ENCODE measurements at places on chromosomes 16 and 17.

- no peak for DNase-seq
Measured at GRCh38 chr16:66933776-66934137, 445 bp downstream of the CIAO2B start.

DNA sequence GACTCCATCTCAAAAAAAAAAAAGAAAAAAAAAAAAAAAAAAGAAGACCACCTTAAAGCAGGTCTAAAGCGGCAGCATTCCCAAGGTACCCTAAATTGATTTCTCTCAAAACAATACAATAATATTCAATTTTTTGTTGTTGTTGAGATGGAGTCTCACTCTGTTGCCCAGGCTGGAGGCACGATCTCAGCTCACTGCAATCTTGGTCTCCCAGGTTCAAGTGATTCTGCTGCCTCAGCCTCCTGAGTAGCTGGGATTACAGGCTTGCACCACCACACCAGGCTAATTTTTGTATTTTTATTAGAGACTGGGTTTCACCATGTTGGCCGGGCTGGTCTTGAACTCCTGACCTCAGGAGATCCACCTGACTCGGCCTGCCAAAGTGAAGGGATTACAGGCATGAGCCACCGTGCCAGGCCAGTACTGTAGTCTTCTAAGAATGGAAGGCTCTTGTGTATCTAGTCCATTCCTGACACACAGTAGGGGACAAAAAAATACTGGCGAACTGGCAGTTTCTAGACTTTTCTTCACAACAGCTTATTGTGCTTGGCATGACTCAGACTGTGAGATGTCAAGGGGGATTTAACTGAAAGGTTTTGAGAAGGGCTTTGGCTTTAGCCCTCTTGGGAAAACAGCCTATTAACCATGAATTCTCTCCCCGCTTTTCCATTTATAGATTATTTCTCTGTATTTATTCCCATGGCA is 17.3 kb downstream of the CDR2 start:
- no peak for DNase-seq

DNA sequence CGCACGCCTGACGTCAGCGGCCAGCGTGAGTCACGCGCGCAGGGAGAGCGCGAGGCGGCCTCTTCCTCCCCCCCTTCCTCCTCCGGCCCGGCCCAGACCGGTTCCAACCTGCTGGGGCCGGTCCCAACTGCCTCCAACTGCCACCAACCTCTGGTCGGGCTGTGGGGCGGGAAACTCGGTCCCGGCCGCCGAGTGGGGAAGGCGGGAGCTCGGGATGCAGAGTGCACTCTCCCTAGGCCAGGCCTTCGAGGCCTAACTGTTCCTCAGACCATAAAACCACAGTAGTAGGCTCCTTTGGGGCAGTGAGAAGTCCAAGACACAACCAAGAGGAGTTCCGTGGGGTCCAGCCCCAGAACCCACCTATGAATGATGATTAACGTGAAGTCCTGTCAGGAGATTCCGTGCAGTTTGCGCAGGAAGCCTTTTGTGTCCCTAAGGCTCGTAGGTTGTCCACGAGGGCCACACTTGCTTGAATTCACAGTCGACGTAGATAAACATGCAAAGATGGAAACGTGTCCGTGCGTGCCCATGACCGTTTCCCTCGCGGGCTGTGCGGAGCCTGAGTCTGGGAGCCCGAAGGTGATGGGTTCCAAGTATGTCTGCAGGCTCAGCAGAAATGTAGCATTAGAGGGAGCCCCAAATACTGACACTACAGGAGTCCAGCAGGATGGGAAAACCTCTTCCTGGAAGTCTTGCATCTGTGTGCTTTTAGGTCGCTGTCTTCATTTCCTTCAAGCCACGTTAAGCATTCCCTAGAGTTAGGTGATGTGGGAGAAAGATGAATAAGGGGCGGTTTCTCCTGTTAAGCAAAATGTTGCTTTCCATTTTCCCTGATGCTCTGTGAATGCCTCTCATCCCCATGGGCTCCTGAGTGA is 647 bp downstream of the UNK start:
- DNase-seq, result no peak

- no peak for DNase-seq
Measured at GRCh38 chr16:1378087-1378803, 26.5 kb downstream of the GNPTG start.

- no peak for DNase-seq
Measured at GRCh38 chr16:23107936-23108335, 41.3 kb downstream of the USP31 start.

- no peak for DNase-seq
Measured at GRCh38 chr16:68379472-68380347, 68.6 kb downstream of the SMPD3 start.

GRCh38 chr17:3935140-3935542 is 18.9 kb upstream of the P2RX1 start:
- DNase-seq, result no peak

DNA sequence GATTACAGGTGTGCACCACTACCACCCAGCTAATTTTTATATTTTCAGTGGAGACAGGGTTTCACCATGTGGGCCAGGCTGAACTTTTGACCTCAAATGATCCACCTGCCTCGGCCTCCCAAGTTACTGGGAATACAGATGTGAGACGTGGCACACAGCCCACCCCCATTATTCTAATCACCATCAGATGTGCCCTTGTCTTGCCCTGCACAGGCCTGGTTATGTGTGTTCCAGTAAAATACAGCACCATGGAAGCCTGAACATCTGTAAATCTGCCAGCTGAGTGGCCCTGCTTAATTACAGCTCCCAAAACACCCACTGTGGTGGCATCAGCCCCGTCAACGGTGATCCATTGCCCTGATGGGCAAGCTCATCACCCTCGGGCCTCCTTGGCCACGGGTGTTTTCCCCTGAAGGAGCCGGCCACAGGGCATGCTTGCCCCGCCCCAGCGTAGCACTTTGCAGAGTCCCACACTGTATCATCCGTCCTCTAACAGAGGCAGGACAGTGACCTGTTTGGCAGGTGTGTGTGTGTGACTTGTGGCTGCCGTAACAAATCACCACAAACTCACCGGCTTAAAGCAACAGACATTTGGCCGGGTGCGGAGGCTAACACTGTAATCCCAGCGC is 74.5 kb downstream of the RBFOX3 start:
- DNase-seq, result no peak

GRCh38 chr16:54976651-54977200 is 46.1 kb downstream of the IRX5 start:
- DNase-seq, result no peak

DNA sequence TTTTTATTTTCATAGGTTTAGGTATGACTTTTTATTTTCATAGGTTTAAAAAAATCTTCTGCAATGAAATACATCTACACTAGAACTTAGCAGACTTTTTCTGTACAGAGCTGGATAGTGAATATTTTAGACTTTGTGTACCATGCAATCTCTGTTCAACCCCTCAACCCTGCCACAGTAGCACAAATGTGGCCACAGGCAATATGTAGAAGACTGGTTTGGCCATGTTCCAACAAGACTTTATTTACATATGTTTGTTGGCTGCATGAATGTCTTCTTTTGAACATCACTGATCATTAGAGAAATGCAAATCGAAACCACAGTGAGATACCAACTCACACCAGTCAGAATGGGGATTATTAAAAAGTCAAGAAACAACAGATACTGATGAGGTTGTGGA is 229.2 kb downstream of the SHISA9 start:
- no peak for DNase-seq

- no peak for DNase-seq
Measured at GRCh38 chr17:34847938-34848337, 113.3 kb downstream of the CCT6B start.

- DNase-seq, result no peak
Measured at GRCh38 chr16:9042533-9042932, 48.9 kb upstream of the HAPSTR1 start.

GRCh38 chr17:80270836-80271235 is 10.2 kb downstream of the RNF213 start:
- peak; percentile 42 for DNase-seq

DNA sequence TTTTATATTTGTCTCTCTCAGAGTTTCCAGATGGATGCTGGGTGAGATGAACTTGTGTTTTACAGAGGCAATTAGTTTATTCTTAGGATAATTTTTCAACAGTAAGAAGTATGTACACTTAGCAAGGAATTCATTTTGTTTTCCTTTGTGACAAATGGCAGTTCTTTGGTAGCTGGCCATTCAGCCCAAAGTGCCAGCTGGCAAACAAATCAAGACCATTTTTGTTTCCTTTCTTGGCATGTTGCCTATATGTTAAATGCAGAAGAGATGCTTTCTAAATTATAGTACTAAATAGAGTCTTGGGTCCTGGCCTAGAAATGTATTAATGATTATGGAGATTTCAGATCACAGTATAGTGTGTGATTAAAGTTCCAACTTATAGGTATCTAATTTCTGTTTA is 337.1 kb downstream of the CNTNAP4 start:
- DNase-seq, result no peak

DNA sequence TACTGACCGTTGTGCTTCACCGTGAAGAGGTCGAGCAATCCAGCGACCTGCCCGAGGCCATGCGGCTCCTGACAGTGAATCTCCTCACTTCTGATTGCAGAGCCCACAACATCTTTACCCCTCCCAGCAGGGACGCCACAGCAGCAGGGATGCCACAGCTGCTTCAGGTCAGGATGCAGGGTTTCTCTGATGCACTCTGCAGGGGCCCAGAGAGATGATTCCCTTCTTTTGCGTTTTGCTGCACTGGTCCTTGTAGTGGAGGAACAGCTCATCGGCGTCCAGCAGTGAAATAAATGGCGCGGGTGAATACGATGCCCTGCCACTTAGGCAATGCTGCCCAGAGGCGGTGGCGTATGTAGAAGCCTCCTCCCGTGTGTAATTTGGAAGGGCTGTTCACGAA is 5.6 kb downstream of the KIAA0513 start:
- DNase-seq, result no peak

- DNase-seq, result no peak
Measured at GRCh38 chr16:84758627-84759026, 58.8 kb downstream of the USP10 start.

GRCh38 chr17:65229621-65229995 is 92.4 kb downstream of the RGS9 start:
- DNase-seq, result no peak

- no peak for DNase-seq
Measured at GRCh38 chr16:22385196-22385595, 10.8 kb upstream of the CDR2 start.

DNA sequence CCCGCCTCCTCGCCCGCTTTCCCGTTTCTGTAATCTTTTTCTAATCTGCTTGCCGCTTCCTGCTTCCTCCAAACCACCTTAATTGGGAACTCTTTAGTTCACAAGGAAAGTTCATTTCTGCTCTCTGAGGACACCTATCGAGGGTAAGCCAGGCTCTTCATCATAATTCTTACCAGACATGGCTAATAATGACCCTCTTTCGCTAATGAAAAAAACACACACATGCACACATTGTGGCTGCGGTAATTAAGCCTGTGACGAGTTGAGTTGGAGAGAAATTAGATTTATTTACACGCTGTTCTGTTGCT is 100.6 kb downstream of the ZNF423 start:
- DNase-seq, result peak; percentile 41

DNA sequence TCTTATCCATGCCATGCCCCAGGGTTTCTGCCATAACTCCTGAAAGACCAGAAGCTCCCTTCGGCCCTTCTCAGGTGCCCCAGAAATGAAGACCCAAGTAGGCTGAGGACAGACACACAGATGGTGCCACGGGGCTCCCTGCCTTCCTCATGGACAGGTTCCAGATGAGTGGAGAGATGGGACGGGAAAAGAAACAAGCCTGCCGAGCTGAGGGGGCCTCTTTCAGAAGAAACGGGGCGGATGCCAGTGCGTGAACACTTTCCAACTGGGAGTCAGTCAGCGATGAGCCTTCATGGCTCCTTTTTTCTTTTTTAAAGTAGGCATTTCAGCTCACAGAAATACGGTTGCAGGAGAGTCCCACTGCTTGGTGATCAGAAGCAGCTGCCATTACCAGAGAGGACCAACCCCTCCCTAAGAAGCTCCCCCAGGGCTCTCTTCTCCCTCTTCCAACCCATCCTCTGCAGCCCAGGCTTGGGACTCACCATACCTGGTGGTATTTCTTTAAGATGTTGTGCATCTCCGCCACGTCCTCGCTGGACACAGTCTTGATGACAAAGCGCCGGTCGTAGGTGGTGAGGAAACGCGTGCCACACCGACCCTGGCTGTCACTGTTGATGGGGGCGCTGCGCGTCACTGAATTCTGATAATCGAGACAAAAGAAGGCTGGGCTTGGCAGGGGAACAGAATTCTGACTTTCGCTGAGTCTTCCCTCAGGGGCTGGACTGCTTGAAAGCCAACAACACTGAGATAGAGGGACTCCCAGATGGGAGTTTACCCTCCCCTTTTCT is 19.2 kb downstream of the PIP4K2B start:
- DNase-seq, result no peak

GRCh38 chr17:22669721-22670120 is 977.4 kb downstream of the KCNJ18 start:
- no peak for DNase-seq

DNA sequence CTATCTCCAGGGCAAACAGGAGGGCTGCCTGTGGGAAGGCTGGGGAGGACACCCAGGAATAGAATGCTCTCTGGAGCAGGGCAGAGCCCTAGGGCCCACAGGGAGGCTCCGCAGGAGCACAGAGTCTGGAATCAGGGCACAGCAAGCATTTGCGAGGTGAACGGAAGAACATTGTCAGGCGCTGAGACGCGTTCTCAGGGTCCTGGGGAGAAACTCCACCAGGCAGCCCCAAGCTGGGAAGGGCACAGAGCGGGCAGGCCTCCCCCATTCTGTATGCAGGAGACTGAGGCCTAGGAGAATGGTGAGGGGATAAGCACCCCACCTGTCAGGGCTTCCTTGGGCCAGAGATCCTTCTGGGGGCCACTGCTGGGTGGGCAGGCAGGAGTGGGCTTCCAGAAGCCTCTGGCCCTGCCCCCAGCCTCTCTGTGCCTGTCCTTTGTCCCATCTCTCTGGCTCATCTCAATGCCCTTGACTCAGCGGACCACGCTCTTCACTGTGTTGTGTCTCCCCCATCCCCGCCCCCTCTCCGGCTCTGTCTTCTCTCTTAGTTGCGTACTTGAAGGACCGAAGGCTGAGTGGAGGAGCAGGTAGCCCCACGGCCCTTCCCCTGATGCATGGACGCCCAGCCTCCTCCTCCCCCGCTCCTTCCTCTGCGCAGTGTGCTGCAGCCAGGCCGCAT is 5.1 kb upstream of the SETD6 start:
- DNase-seq, result no peak

- DNase-seq, result no peak
Measured at GRCh38 chr16:57538235-57538721, 1.9 kb upstream of the CCDC102A start.

- no peak for DNase-seq
Measured at GRCh38 chr16:59385959-59386358, 651.8 kb upstream of the GOT2 start.

DNA sequence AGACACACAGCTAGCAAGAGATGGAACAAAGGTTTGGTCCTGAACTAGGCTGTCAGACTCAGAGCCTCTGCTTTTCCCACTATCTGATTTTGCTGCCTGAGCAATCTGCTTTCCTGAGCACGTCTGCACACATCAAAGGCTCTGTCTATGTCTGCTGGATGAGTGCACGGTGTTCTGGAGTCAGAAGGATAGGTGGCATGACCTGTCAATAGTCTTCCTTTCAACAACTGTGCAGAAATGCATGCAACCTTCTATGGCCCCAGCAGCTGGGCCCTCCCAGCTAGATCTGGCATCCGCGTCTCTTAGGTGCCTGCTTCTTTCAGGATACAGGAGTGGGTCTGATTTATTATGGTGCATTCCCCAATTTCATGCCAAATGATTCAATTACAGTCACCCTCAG is 138.3 kb downstream of the UTP18 start:
- no peak for DNase-seq
